ENCODE measurements at places on chromosomes 2 and 18. TPM values are rescaled to one million over a fixed set of nuclear protein-coding genes. Genes with fewer than 3 reads are reported as not detected.

DNA sequence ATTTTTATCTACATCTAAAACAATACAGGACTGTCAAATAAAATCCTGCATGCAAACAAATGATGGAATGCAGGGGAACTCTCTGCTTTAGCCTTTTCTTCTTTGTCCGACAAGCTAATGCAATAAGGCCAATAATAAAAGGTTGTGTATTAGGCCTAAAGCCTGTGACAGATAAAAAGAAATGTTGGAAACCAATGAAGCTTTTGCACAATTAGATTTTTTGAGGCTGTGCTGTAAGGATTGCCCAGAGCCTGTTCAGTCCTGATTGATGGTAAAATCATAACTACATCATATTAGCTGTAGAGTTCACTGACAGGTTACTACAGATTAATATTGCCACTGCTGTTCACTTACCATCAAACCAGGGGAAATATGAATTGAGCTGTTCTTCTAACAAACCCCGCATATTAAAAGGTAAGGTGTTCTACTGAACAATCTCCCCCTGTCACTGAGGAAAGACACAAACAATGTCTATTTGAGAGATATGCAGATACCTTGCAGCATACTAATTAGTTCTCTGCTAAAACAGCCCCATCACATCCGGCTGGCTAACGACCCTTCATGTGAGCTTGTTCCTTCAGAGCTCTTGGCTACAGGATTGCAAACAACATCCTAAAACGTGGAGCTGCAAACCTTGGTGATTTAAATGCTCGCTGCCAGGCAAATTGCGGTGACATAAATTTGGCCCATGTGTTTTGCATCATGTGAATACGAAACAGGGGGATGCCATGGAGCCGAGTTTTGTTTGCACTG, 305.4 kb downstream of the MTX2 start:
- no peak for DNase-seq

GRCh38 chr2:20080428-20080827, 29.0 kb upstream of the LAPTM4A start:
- DNase-seq: no peak

Gene PCARE
- not detected for total RNA-seq

DNA sequence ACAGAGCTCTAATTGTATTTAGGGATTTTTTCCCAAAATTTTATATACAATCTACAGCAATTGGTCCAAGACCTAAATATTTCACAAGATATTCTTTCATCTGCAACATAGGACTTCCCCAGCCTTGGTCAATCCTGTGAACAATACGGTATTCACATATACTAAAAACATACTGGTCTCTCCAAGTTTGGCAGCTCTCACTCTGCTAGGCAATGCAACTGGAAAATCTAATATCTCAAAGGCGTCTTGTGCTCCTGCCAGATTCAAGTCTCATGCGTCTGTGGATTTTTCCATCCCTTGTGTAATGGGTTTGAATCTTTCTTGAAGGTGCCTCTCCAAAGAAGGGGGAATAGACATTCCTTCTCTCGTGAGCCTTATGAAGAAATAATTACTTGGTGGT, 27.4 kb upstream of the MBOAT2 start:
- no peak for DNase-seq
